ENCODE measurements at places on chromosomes 12 and 14. TPM values are rescaled to one million over a fixed set of nuclear protein-coding genes. Genes with fewer than 3 reads are reported as not detected.

GRCh38 chr12:71057330-71057729, 100.5 kb downstream of the TSPAN8 start:
- DNase-seq, result no peak

GRCh38 chr12:70366581-70367257, 629 bp downstream of the KCNMB4 start:
- peak; percentile 38 for DNase-seq

GRCh38 chr12:18373181-18373580, 111.9 kb downstream of the PIK3C2G start:
- DNase-seq, result no peak

DNA sequence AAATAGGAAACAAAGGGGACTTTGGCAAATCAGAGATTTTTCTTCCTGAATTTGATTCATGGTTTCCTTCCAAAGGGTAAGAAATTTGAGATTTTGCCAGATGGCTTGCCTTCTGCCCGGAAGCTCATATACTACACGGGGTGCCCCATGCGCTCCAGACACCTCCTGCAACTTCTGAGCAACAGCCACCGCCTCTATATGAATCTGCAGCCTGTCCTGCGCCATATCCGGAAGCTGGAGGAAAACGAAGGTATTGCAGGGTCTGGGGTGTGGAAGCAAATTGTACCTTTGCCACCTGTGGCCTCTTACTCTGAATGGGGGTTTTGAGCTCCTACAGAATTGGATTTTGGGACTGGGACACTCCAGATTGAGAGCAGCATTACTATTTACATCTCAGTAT, 63.5 kb downstream of the FRMD6 start:
- DNase-seq, result no peak

Gene NGDN
- polyA plus RNA-seq, result 69.7 TPM

GRCh38 chr14:45377166-45377565, 124.2 kb upstream of the MIS18BP1 start:
- DNase-seq, result no peak

Gene MYH6
- 0.13 TPM for polyA plus RNA-seq

DNA sequence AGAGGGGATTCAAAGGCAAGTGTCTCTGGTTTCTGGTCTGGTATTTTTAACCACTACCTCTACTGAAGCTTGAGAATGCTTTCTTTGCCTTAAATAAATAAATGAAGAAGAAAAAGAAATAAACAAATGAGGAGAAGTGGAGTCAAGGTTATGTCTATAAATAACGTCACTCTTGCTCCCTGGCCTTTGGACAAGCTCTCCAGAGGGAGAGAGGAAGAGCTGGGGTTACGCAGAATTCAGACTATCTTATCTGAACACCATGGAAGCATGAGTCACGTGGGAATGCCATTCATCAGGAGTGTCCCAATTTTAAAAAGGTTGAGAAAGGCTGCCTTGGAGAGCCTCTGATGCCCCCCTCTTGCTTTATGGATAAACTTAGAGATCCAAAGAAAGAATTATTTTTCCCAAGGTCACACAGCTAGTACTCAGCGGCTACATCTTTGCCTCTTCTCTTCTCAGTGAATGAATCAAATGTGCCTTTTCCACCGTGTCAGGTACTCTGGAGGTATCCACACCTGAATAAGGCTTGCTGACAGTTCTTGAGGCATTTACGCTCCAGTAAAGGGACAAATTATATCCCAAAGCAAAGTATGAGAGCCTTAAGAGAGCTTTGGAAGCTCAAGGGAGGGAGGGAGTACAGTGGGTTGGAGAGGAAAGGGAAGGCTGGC, 12.9 kb upstream of the MSI1 start:
- DNase-seq, result no peak

Gene SLC38A4
- 27.1 TPM for polyA plus RNA-seq

Gene TC2N
- 10.0 TPM for polyA plus RNA-seq

Gene MYF6
- 0.15 TPM for polyA plus RNA-seq

- no peak for DNase-seq
Measured at GRCh38 chr12:58046271-58046670, 104.9 kb downstream of the ATP23 start.

Gene ADAMTS20
- polyA plus RNA-seq, result 1.2 TPM

DNA sequence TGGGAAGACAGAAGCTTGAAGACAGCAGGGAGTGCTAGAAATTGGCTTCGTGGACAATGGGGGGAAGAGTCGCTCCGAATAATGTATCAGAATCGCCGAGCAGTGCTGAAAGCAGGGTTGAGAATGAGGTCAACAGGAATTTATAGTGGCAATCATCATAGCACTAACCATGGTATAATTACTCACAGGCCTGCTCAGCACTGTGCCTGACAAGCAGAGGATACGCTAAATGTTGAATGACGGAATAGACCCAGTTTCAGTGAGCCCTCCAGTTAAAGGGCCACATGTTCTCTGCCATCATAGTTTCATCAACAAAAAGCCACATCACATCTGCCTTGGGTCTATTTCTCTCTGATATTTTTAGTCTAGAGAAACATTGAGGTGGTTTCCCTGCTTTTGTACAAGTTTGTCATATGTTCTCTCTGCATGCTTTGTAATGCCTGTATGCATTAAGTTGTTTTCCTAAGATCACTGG, 130.3 kb upstream of the EGLN3 start:
- DNase-seq, result no peak

DNA sequence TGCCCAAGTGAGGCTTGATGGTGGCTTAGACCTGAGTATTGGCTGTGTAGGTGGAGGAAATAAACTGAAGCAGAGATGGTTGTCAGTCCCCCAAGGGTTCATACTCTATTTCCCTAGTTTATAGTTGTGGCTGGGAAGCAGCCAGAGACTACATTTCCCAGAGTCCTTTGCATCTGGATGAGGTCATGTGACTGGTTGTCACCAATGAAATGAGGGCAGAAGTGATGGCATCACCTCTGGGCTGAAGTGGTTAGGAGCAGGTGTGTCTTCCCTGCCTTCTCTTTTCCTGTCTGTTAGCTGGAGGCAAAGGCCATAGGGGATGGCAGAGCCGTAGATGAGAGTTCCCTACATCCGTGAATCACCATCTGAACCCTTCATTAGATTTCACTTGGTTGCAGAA, 16.3 kb upstream of the NOS1 start:
- no peak for DNase-seq

- no peak for DNase-seq
Measured at GRCh38 chr12:95763809-95764253, 26.7 kb downstream of the NTN4 start.

DNA sequence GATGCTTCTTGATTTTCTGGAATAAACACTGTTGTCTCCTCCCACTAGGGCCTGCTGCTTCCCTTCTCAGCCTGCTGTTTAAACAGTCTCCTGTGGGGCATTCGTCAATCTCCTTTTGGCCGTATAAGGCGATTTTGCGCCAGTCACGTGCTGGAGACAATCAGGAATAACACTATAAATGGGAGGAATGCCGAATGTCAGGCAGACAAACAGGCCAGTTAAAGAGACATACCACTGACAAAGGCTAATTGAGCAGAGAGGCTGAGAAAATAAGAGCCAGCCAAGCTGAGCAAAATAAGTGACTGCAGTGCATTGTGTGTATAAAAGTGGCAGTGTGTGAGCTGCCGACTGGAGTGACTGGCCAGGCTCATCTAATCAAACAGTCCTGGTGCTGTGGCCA, 23.3 kb downstream of the DMAC2L start:
- peak; percentile 72 for DNase-seq

DNA sequence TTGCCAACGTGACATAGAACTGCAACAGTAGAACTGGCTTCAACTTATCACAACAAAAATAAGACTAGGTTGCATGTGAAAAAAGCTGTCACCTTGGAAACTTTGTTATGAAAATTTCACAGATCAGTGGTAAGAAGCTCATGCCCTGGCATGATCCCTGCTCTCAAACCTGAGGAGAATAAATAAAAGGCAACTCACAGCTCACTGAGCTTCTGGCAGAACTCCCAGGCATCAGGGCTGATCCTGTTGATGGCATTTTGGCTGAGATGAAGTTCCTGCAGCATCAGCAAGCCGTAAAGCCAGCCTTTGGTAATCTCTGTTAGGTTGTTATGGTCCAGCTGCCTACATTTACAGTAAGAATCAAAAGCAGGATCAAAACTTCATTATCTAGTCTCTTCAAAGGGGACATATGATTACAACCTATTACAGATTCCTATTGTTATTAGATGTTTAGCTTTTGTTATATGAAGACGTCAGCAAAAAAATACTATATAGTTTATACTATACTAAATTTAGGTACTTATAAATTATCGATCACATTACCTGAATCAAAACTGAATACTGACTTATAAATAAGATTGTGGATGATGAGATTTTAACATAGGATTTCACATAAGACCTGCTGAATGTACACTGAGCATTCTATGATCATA, 32.0 kb downstream of the LRIG3 start:
- DNase-seq, result peak; percentile 45

Data from left kidney (tissue), 8 donors.